ENCODE measurements at places on chromosomes 1 and 21.
A peak's percentile ranks its signal among the peaks of the same experiment; 100 is the strongest.

DNA sequence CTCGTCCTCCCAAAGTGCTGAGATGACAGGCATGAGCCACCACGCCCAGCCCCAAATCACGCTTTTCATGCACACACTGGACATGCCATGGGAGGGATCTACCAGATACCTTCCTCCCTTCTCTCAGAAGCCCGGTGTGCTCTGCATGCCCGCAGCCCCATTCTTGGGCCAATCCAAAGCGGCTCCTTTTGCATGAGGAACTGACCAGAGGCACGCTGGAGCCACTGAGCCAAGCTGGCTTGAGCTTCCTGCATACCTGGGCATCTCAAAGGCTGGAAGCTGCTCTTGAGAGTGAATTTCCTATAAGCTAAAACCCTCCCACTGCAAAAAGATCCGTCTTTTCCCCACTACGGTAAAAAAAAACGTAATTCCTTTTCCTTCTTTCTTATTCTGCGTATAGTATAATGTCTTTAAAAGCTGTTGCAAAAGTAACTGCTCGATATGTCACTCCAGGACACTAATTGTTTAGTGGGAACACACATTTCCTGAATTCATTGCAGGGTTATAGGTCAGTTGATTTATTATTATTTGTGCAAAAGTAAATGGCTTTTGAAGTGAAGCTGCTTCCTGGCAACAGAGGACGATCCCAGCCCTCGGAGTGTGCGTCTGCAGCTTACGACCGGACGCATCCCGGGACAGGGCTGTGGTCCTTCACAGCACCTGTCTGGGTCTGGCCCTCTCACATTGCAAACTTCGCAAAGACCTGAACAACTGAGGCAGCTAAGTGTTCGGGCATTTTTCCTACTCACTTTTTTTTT lies 61.8 kb upstream of the ETS2 start:
- DNase-seq = no peak

DNA sequence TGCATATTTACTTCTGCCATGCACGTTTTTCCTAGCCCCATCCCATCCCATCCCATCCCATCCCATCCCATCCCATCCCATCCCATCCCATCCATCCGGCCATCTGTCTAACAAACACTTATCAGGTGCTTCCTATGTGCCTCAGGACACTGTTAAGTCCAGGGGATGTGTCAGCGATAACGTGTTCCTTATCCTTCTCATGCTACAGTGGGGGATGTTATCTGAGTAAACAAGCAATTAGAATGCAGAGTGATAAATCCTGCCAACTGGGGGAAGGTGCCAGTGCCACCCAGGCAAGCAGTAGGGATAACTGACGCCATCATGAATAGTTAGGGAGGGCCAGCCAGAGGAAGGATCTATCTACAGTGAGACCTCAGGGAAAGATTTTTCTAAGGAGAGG lies 304.2 kb downstream of the CAMTA1 start:
- DNase-seq = no peak

GRCh38 chr1:61204528-61204927 lies 122.2 kb downstream of the NFIA start:
- DNase-seq = no peak

GRCh38 chr1:178942285-178943198 lies 71.7 kb upstream of the ANGPTL1 start:
- no peak for DNase-seq

DNA sequence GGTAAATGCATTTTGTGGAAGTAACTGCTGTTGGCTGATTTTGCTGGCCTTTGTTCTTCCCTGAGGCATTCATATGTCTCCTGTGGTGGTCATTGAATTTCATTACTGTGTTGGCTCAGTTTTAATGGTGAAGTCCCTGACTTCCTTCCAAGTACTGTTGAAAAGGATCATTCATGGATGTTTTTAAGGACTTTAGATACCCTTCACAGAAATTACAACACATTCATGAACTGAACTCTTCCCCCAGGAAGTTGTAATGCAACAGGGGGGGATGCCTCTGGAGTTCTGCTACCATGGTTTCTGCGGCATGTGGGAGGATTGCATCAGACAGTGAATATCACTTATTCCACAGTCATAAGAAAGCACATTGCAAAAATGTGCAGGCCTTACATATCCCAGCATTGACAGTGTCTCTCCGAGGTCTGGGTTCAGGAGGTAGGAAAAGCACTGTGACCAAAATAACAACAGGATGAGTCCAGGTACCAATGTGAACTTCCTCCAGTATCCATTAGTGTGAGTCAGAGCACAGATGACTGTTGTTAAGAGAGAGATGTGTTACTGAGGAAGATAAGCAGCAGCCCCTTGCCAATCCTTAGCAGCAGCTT lies 2.1 kb upstream of the RAB3GAP2 start:
- no peak for DNase-seq

- DNase-seq = no peak
Observed at GRCh38 chr1:229154811-229155210, 116.1 kb upstream of the RAB4A start.

DNA sequence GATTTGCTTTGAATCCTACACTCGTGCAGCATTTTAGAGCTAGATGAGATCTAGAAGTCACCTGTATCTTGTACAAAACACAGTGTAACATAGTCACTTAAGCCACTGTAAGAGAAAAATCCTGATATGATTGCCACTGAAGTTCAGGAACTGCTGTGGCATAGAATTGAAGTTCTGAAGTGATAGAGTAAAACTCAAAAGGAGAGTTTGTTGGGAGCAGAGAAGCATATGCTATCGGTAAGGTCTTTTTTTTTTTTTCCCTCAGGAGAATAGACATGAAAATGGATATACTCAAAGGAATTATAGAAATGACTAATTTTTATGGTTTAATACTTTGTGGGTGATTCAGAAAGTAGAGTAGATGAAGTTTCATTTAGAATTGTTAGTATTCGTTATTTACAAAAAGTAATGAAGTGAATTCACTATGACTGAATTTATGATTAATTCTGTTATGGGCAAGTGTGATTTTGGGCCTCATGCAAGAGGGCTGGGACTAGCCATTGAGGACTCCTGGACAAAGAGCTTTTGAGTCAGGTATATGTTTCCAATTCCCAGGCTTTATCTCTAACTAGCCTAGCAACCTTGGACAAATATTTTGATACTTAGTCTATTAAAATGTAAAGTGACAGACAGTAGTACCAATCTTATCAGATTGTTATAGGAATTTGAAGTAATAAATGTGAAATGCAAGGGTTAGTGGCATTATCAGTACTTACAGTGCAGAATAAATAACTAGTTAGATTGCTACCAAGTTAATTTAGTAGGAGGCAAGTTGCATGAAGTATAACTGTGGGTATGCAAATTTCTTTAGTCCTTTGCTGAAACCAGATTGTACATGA lies 3.1 kb downstream of the KCTD3 start:
- DNase-seq = no peak

- peak; percentile 14 for DNase-seq
Observed at GRCh38 chr1:247332623-247333361, 1.1 kb upstream of the ZNF496 start.

GRCh38 chr1:52403566-52404115 lies 582 bp downstream of the ORC1 start:
- peak; percentile 72 for DNase-seq

- DNase-seq = no peak
Observed at GRCh38 chr1:172277275-172277674, 143.2 kb upstream of the C1orf105 start.

GRCh38 chr1:165914136-165914798 lies 86.9 kb downstream of the UCK2 start:
- DNase-seq = peak; percentile 74

DNA sequence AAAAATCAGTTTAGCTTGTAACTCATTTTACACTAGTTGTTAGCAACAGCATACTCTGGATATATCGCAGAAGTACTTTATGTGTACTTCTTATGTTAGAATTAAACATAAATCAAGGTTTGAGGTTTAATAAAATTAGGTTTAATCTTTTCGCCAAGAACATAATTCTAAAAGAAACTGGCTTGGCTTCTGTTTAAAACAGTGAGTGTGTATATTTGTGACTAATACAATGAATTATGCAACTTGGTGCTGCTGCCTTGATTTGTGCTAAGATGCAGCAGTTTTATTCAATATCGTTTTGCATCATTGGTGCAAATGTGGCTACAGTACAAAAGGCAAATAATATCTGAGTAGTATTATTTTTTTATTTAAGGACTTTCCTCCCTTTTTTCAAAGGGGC lies 44.8 kb downstream of the USP25 start:
- peak; percentile 53 for DNase-seq

DNA sequence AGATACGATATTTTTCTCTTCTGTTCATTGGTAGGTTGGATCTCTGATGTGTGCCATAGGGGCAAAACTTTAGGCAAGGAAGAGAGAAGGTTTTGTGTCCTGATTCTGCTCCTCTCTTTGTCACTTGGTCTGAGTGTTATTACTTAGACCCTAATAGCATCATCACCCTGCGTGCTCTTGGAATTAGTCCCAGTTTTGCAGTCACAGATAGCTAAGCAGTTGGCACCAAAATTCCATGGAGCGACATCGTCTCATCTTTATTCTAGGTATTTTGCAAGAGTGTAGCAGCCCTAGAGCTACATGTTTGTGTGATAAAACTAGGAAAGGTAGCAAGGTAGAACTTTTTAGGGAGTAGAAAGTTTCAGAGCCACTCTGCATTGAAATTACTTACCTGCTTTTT lies 23.8 kb downstream of the PIP5K1A start:
- DNase-seq = peak; percentile 11

DNA sequence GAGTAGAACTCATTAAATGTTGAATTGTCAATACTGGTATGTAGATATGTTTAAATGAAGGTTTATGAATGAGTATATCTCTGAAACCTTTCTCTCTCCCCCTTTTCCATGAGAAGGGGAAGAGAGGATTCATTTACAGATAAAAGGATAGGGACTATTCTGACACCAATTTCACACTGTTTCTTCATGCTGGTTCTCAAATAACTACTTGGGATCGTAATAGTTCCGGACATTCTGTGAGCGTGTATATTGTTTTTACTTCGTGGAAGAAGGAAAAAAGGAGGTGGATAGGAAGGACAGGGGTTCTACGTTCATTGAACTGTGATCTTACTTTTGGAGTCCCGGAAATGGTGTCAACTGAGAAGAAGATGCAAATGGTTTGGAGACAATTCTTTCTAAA lies 284.2 kb downstream of the GRIK1 start:
- no peak for DNase-seq

GRCh38 chr1:88141499-88142074 lies 542.5 kb upstream of the PKN2 start:
- DNase-seq = no peak

DNA sequence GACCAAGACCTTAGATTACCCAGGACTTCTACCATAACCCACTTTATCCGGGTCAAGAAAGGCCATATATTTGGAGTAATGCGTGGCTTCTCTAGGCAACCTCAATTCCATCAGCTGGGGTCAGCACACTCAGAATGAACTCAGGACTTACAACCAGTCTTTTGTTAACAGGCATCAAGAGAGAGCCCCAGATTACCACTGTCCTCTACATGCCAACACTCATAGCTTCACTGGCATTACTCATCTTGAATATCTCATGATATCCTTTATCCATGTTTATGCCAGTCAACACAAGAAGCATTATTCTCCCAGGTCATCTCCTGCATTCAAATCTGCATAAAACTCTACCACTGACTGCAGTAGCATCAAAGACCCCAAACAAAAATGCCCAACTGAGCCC lies 6.6 kb upstream of the FCGR2A start:
- no peak for DNase-seq

DNA sequence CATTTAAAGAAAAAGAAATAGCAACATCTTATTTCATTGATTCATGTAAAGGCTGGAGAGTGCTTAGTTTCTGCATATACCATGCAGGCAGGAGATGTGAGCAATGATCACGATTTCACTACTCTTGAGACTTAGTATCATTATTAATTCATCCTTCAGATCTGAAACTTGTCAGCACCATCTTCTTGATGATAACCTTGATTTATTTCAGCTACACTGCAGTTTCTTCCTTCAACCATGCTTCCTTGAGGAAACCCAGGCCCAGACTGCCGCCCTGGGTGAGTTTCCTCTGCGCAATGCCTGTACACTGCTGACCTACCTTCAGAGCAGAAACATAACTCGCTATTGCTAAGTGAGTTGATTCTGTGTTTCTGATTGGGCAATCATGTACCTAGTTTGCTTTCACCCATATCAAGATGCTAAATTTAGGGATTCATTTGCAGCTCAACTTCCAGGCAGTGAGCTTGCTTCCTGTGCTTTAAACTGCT lies 13.5 kb upstream of the BCL10 start:
- no peak for DNase-seq

GRCh38 chr1:18239671-18240070 lies 132.1 kb downstream of the IGSF21 start:
- no peak for DNase-seq

GRCh38 chr1:99662539-99663080 lies 16.7 kb downstream of the PALMD start:
- peak; percentile 100 for DNase-seq

DNA sequence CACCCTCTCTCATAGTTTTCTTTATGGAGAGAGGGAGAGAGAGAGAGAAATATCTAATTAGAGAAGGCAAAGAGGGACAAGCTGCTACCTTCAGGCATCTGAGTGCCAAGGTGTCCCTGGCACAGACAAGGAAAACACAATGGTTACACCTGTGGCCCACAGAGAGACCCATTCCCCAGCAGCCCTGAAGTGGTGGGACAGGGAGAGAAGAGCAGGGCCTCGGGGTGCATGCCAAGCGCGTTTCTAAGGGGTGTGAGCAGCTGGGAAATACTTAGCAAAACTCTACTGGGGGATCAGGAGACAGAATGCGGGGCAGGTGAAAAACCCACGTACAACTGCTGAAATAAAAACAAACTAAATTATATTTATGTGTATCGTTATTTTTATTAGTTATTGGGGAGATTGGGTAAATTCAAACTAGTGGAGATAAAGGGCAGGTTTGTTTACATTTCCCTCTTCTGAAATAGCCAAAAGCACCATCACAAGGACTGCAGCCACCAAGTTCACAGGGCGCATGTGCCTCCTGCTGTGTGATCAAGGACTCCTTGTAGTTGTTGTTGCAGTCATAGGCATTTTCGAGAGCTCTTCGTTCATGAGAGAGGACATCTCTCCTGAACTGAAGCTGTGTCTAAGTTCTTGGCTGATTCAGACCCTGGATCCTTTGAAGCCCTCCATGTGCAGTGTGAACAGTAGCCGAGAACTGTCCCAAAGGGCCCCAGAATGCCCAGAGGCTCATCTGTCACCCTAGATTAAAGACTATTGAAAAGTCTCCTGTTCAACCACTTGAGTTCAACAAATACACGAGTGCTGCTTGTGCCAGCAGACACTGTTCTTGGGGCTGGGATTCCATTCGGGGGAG lies 737 bp upstream of the SERPINC1 start:
- DNase-seq = no peak

DNA sequence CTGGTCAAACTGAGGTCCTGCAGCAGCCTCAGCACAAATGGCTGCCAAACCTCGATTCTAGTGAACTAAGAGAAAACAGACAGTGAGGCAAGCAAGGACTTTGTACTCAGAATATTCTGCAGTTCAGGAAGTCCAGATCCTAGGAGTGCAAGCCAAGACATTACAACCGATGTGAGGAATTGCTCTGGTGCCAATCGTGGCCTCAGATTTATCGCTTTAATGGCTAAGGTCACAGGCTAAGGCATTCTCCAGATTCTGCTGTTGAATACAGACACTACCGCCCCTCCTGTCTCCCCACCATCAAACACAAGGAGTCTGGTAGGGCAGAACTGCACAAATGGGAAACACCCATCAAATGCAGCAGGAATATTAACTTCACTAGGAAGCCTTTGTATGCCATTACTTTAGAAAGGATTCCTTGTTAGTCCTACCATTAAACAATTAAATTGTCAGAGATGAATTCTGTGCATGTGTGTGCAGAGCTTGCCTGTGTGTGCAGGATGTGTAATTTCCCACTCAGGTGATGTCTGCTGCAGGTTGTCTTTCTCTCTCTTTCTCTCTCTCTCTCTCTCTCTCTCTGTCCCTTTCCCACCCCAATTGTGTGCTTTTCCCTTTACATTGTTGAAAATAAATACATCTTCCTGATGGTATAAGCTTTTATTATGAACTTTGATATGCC lies 9.2 kb upstream of the SERTAD4 start:
- no peak for DNase-seq

Data from fibroblast of gingiva (primary cell).